Effector CD8-positive, alpha-beta T cell (primary cell): ENCODE measurements at places on chromosomes 2 and 18.

- DNase-seq, result no peak
Measured at GRCh38 chr2:241859017-241859435, 332 bp upstream of the PDCD1 start.

DNA sequence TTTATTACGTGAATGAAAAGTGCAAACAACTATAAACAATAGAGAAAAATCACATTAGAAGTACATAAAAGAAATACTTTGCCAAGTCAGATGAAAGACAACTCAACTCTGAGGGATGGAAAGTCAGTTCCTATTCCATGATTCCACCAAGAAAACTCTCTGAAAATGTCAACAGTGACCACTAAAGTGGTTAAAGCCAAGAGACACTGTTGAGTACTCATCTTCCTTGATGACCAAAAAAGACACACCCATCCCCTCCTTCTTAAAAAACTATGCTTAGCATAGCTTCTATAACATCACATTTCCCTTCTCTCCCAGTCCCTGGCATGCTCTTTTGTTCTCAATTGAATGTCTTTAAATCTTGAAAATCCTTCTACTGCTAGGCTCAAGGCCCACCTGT lies 160.0 kb downstream of the TCF4 start:
- no peak for DNase-seq

- no peak for DNase-seq
Measured at GRCh38 chr18:13235981-13236380, 17.4 kb downstream of the LDLRAD4 start.

GRCh38 chr2:204691911-204692510 lies 146.7 kb downstream of the PARD3B start:
- no peak for DNase-seq

DNA sequence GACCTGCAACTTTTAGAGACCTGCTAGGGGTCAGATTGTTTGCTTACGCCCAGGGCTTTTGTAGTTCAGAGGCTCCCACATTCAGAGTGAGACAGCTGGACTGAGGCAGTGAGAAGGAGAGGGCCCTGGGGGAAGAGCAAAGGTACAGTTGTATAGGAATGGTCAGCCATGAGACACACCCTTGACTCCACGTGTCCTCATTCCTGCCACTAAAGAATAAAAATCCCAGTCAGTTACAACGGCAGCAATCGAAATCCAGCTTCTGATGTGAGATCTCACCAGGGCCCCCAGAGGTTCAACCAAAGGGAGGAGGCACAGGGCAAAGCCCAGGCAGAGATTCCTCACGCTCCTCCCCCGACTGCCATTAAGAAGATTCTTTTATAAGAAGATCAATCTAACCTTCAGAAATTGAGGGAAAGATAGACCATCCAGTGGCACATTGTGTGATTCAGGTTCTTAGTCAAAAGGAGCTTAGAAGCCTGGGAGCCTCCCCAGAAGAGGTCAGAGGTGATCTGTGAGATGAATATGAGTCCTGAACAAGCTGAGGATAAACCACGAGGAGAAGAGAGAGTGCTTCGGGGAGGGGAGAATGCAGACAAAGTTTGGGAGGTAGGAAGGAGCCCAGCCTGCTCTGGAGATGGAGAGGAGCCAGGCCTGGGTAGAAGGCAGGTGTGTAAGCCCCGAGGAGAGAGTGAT lies 317.0 kb downstream of the CYP26B1 start:
- DNase-seq, result no peak

DNA sequence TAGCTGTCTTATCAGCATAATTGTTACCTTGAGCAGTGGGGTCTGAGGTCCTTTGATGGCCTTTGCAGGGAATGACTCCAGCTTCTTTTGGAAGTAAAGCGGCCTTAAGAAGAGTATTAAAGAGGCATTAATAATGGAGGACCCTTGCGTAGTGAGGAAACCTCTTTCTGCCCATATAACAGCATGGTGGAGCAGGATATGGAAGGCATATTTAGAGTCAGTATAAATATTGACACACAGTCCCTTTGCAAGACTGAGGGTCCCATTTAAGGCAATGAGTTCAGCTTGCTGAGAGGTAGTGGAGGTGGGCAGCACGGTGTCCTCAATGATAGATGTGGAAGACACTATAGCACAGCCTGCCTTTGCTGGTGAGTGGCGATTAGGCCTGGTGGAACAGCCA lies 32.7 kb downstream of the NCL start:
- DNase-seq, result no peak

GRCh38 chr2:169933124-169933711 lies 106.0 kb downstream of the UBR3 start:
- DNase-seq, result no peak

GRCh38 chr2:27243391-27244130 lies 19.3 kb downstream of the SLC30A3 start:
- no peak for DNase-seq

GRCh38 chr2:230358305-230358704 lies 31.3 kb downstream of the SP140L start:
- no peak for DNase-seq

DNA sequence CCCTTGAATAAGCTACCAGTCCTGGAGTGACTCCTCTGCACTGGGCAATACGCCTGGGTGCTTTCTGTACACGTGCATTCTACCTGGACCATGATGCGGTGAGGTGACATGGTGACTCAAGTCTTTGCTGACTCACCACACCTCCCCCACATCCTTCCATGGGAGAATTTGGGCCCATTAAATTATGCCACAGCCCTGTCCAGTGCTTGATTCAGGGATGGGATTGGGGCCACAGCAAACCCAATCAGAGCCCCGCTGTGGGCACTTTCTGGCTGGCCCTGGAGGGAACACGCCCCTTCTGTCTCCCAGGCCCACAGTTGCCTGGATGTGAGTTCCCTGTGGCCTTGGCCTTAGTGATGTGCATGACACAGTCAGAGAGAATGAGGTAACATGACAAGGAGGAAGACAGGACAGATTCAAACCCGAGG lies 86.9 kb downstream of the LRRC30 start:
- DNase-seq, result no peak

DNA sequence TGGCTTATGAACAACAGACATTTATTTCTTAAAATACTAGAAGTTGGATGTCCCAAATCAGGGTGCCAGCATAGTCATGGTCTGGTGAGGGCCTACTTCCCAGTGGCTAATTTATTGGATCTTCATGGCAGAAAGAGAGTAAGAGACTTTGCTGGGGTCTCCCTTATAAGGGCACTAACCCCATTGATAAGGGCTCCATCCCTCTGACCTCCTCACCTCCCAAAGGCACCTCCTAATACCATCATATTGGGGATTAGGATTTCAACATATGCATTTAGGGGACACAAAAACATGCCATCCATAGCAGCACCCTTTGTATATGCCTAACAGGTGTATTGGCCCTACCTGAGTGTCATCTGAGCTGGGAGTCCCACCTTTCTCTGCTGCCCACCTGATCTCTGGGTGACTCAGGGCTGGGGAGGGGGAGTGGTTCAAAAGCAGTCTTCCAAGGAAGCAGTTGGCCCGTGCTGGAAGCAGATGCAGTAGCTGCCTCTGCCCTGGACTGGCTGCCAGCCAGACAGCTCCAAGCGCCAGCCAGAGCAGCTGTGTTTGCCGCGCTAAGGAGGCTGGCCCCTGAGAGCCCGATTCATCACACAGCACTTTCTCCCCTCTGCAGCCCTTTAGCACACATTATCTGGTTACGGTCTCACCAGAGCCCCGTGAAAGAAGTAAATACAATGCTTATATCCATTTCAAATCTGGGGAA lies 84.6 kb downstream of the SMAD7 start:
- DNase-seq, result no peak
